ENCODE measurements at places on chromosomes 5 and 9.
A peak's percentile ranks its signal among the peaks of the same experiment; 100 is the strongest.

DNA sequence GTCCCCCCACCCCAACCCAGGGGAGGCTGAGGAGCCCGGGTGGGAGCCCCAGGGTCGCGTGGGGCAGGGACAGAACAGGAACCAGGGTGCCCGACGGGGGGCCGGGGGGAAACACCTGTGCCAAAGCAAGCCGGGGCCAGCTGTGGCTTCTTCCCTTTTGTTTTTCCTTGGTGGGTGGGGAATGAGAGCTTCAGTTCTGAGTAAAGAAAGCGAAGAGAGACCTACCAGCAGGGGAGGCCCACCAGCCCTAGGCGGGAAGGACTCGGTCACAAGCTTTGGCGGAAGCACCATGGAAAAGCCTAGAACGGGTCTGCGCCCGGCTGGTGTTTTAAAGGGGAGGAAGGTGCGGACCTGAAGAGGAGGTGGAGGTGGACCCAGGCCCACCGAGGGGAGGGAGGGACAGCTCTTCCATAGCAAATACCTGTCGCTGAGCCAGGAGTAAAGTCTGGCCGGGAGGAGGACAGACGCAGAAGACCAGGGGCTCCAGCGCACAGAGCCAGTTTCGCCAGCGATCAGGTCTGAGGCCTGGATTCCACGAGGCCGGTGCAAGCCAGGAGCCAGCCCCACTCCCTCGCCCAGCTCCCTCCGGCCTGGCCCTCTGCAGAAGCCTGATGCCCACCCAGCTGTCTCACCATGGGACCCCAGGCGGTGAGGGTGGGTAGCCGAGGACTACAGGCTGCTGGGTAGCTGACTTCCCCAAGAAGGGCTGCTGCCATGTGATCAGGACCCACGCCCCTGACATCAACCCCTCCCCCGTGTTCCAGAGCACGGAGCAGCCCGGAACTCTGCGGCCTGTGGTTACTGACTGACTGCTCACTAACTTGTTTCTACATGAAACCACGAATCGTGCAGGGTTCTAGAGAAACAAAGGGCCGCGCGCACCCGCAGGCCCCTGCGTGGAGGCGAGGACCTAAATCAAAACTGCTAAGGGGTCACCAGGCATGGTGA is 849 bp upstream of the MGAT1 start:
- DNase-seq: peak; percentile 87

DNA sequence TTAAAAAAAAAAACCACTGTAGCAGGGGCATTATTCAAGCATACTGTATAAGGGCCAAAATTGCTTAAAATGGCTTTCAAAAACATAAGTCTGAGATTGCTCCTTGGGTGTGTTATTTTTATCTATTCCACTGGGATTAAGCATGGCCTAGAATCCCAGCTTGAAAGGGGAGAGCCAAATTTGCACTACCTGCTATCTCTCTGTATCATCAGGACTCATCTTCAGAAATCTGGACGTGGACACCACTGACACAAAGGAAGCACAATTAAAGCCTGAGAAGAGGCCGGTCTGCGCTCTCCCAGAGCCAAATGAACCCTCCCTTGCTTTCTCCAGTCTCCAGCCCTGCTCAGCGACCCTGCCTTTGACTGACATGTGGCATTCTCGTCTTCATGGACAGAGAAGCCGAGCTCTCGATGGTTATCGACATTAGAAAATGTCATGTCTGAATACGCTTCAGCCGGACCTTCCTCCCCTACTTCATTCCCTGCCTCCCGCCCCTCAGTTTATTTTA is 151.3 kb downstream of the EBF1 start:
- DNase-seq: no peak

GRCh38 chr9:38215465-38215864 is 146.4 kb upstream of the SHB start:
- no peak for DNase-seq

- no peak for DNase-seq
Observed at GRCh38 chr5:158552241-158552640, 547.5 kb downstream of the EBF1 start.

GRCh38 chr5:150441813-150442698 is 7.5 kb downstream of the RPS14 start:
- no peak for DNase-seq

- DNase-seq: no peak
Observed at GRCh38 chr9:136861874-136862457, 4.1 kb downstream of the EDF1 start.

DNA sequence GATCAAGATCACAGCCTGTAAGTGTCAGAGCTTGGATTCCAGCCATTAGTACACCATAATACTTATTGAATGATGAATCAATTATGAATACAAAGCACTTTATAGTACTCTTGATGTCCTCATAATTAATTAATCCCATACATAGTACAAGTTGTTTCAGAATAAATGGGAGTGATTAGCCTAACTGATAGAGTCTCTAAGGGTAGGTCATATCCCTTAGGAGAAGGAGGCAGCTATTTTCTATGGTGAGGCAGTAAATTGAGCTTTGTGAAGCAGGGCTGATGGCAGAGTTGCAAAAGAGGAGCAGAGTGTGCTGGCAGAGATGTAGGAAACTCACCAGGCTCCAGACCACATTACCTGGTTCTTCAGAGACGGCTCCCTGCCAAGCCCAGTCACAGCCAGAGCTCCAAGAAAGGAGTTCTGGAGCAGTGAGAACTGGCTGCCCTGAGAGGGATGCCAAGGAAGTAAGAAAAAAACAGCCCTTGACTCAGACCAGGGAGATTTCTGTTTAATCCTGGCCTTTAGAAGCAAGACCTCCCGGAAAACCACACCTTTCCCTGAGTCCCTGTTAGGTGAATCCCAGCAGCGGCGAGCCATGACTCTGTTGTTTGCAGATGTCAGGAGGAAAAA is 112.9 kb downstream of the SH3TC2 start:
- no peak for DNase-seq

DNA sequence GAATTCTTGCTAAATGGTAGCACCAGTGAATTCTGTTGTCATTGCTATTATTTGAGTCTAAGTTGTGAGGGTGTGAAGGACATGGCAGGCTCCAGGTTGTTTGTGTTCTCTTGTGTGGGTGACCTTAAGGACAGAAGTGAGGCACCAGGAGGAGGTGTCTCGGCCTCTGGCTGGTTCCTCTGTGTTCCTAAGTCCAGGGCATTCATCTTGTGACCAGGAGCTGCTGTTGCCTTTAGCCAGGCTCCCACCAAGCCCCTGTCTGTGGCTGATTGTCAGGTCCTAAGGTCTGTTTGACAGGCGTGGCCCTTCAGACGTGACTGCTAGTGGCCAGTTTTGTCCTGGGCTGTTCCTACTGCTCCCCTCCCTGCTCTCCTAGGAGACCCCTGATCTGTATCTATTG is 89.4 kb downstream of the ANGPTL2 start:
- no peak for DNase-seq

DNA sequence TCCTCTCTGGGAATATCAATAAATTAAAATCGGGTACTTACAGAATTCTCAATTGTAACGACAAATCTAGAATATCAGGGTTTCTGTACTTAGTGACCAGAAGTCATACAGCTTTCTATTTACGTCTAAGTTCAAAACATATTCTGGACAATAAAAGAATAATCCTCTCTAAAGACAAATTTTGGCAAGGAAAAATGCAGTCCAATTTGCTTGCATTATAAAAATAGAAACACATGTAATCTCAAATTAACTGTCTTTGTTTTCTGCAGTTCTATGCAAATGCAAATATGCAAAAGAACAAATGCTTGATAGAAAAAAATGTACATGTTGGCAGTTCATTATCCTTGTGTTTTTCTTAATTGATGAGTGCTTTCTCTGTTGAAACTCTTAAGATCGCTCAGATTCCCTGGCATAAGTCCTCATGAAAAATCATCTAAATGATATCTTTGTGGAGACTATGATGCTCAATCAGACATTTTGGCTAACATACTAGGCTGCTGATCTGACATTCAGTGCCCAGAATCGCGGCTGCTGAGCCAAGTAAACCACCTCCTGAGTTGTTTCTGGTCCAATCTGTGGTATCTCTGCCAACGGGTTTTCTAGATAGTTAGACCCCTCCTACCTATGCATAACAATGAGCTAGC is 990.1 kb upstream of the C9orf72 start:
- no peak for DNase-seq

- no peak for DNase-seq
Observed at GRCh38 chr5:58666141-58666540, 83.3 kb downstream of the RAB3C start.

GRCh38 chr5:84816746-84817547 is 432.3 kb upstream of the EDIL3 start:
- DNase-seq: no peak

DNA sequence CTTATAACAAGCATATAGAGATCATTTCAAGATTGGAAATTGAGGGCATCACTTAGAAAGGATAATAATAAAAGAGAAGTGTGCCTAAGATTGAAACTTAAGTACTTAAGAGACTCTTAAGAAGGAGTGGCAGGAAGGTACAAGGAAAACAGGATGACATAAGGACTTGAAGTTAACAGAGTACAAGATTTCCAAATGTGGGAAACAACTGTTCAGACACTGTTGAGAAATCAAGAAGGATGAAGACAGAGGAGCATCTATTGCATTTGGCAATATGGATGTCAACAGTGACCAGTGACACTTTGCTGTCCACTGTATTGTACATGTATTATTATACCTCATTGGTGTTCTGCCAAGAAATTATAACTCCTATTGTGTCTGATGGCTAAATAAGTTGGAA is 157.8 kb upstream of the PTGER4 start:
- no peak for DNase-seq

Measured in upper lobe of left lung (tissue), 6 donors.